ENCODE measurements at places on chromosomes 1 and 21. TPM values are rescaled to one million over a fixed set of nuclear protein-coding genes. Genes with fewer than 3 reads are reported as not detected.

DNA sequence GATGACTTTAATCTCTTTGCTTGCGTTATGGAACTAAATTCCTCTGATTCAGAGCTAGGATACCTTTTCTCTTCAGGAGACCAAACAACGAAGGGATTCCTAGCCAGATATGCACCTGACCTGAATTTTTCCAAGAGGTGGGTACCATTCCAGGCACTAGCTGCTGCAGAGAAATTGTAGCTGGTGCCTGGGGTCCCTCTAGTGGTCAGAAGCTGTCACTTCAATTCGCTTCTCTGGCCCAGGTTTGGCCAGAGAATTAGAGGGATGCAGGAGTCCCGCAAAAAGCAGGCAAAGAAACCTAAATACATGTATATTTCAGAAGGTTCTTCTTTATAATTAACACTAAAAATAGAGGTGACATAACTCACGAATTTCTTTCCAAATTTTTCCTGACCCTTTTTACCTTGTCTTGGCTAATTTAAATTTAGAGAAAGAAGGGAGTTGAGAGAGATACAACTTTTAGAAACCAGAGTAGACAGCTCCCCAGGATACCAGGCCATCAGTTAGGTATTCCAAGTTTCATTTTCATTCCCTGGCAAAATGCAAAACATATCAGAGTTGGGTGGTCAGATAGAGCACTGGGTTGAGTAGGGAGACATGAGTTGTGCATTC is 9.6 kb downstream of the ACKR1 start:
- no peak overlapping the region for H3K4me3 ChIP-seq
- no peak overlapping the region for H3K27ac ChIP-seq
- peaks cover 2% of the 10 kb centered on the region for H3K4me1 ChIP-seq
- H3K36me3 ChIP-seq, result no peaks in the 10 kb centered on the region
- H3K27me3 ChIP-seq, result no peaks in the 10 kb centered on the region

The DNALI1 gene
- 1.5 TPM for total RNA-seq

- H3K4me1 ChIP-seq, result peaks cover 9% of the 10 kb centered on the region
- H3K4me3 ChIP-seq, result no peak overlapping the region
- no peaks in the 10 kb centered on the region for H3K27me3 ChIP-seq
- no peak for DNase-seq
- no peaks in the 10 kb centered on the region for H3K36me3 ChIP-seq
These were observed 2.4 kb downstream of the CTPS1 start for GRCh38 chr1:40981691-40982448.

DNA sequence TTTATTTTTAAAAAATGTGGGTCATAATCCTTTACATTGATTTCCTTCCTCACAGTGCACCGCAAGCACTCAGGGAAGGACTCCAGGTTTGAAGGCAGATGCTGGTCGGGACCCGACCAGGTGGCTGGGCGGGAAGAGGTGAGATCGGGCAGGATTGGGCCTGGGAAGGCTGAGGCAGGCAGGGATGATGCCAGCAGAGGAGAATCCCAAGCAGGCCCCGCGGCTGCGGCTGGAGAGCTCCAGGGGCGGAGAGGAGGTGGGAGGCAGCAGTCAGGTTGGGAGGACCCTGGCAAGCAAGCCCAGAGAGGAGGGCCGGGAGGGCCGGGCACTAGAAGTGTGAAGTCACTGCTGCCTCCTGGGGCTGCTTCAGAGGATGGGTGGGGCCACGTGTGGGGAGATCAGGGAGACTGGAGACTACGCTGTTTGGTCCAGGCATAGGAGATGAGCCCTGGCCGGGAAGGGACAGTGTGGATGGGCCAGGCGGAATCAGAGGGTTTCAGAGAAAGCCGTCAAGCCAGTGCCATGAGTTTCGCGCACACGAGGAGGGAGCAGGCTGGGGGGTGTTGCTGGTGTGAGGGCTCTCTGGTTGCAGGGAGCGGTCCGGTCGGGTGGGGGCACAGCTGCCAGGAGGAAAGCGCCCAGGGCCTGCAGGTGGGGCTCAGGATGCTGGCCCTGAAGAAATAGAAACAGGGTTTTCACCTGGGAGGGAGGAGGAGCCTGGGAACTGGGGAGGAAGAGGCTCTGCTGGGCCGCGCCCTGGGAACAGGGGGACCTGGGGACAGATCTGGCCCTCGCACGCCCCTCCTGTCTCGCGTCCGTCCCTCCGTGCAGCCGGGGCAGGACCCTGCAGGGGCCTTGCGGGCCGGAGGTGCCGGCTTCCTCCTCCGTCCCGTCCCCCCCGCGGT is 888 bp upstream of the COL18A1 start:
- H3K36me3 ChIP-seq, result no peaks in the 10 kb centered on the region
- DNase-seq, result peak; percentile 71
- peak overlapping the region; percentile 68 for H3K4me3 ChIP-seq
- no peak overlapping the region for H3K27ac ChIP-seq

- no peak overlapping the region for H3K27ac ChIP-seq
- no peaks in the 10 kb centered on the region for H3K36me3 ChIP-seq
- peaks cover 2% of the 10 kb centered on the region for H3K27me3 ChIP-seq
- H3K4me1 ChIP-seq, result no peaks in the 10 kb centered on the region
These were observed 4.5 kb downstream of the TTC24 start for GRCh38 chr1:156583821-156584622.

GRCh38 chr1:25866288-25866687 is 7.0 kb upstream of the AUNIP start:
- no peaks in the 10 kb centered on the region for H3K27me3 ChIP-seq
- peaks cover 43% of the 10 kb centered on the region for H3K4me1 ChIP-seq
- no peak for DNase-seq
- H3K27ac ChIP-seq, result no peak overlapping the region
- H3K4me3 ChIP-seq, result no peak overlapping the region
- H3K36me3 ChIP-seq, result no peaks in the 10 kb centered on the region

The CFHR2 gene
- 153 TPM for total RNA-seq

The FAM229A gene
- 3.3 TPM for total RNA-seq

- no peaks in the 10 kb centered on the region for H3K36me3 ChIP-seq
- no peak overlapping the region for H3K27ac ChIP-seq
- H3K27me3 ChIP-seq, result no peaks in the 10 kb centered on the region
- no peak for DNase-seq
- no peak overlapping the region for H3K4me3 ChIP-seq
These were observed 25.3 kb upstream of the ZNF697 start for GRCh38 chr1:119673171-119673940.

The TFAP2E gene
- total RNA-seq, result 0.09 TPM

DNA sequence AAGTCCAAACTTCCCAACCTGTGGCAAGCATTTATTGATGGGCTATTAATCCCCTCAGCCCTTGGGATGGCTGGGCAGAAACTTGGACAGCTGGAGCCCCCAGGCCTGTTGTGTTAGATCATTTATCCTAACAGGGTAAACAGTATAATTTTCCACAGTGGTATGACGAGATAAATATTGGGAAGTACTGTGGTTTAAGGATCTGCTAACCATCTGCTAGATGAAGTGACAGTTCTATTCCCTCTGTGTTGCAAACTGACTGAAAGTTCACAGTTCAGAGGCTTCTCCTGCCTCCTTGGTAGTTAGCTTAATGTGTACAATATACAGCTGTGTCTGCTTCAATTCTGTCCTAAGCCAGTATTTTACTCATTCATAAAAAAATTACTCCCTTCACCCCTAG is 127.5 kb upstream of the CHODL start:
- no peaks in the 10 kb centered on the region for H3K4me1 ChIP-seq
- no peaks in the 10 kb centered on the region for H3K27me3 ChIP-seq
- H3K36me3 ChIP-seq, result no peaks in the 10 kb centered on the region
- H3K4me3 ChIP-seq, result no peak overlapping the region
- DNase-seq, result no peak
- no peak overlapping the region for H3K27ac ChIP-seq

- DNase-seq, result peak; percentile 54
- no peak within 1 kb of the TSS for H3K4me3 ChIP-seq
- no peak within 1 kb of the TSS for H3K27ac ChIP-seq
- H3K27me3 ChIP-seq, result no peaks in the 10 kb centered on the region
These were observed at the start of gene C1orf210 for GRCh38 chr1:43285269-43285990. Gene C1orf210 (minus strand): TSS chr1:43285581. CDS start chr1:43283270, 2,311 bp downstream.

- no peak overlapping the region for H3K4me3 ChIP-seq
- H3K4me1 ChIP-seq, result no peaks in the 10 kb centered on the region
- H3K36me3 ChIP-seq, result no peaks in the 10 kb centered on the region
- H3K27ac ChIP-seq, result no peak overlapping the region
- DNase-seq, result no peak
These were observed 54.5 kb downstream of the EXO1 start for GRCh38 chr1:241902391-241903065.

DNA sequence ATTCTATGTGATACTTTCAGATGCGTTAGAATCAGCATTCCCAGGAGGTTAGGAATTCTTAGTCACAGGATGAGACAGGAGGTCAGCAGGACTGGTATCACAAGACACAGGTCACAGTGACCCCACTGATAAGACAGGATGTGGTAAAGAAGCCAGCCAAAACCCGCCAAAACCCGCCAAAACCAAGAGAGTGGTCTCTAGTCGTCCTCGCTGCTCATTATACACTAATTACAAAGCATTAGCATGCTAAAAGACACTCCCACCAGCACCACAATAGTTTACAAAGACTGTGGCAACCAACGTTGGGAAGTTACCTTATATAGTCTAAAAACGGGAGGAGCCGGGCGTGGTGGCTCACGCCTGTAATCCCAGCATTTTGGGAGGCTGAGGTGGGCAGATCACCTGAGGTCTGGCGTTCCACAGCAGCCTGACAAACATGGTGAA is 13.9 kb upstream of the ACTA1 start:
- H3K27me3 ChIP-seq, result no peaks in the 10 kb centered on the region
- peaks cover 17% of the 10 kb centered on the region for H3K36me3 ChIP-seq
- H3K4me1 ChIP-seq, result no peaks in the 10 kb centered on the region
- no peak overlapping the region for H3K4me3 ChIP-seq
- DNase-seq, result no peak
- no peak overlapping the region for H3K27ac ChIP-seq

The TRIM17 gene
- total RNA-seq, result 0.08 TPM

The SPRR1B gene
- total RNA-seq, result not detected

The LAMC1 gene
- total RNA-seq, result 35.1 TPM

DNA sequence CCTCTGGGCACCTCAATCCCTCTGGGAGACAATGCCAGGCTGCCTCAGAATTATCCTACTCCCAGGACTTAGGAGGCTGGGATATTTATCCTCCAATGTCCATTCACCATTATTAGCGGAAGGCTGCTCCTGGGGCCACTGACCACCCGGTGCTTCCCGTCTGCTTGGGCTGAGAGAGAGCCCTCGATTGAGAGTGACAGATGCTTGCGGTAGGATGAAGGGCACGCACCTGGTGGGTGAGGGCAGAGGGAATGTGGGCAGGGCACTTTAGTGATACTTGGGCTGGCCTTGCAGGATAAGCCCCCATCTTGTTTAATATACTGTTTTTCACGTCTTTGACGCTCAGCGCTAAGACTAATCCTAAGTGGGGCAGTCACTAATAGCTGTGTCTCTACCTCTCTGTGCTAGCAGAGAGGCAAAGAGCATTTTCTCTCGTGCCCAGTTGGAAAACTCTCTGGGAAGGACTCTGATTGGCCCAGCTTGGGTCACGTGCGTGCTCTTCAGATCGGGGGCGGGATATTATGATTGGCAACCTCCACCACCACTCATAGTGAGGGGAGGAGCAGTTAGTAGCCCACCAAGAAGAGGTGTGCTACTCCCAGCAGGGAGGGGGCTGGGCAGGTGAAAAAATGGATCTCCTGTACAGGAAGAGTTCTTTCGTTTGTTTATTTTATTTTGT is 10.6 kb upstream of the PARS2 start:
- no peak for DNase-seq
- H3K4me1 ChIP-seq, result no peaks in the 10 kb centered on the region
- no peaks in the 10 kb centered on the region for H3K36me3 ChIP-seq
- no peak overlapping the region for H3K4me3 ChIP-seq
- no peak overlapping the region for H3K27ac ChIP-seq
- no peaks in the 10 kb centered on the region for H3K27me3 ChIP-seq

DNA sequence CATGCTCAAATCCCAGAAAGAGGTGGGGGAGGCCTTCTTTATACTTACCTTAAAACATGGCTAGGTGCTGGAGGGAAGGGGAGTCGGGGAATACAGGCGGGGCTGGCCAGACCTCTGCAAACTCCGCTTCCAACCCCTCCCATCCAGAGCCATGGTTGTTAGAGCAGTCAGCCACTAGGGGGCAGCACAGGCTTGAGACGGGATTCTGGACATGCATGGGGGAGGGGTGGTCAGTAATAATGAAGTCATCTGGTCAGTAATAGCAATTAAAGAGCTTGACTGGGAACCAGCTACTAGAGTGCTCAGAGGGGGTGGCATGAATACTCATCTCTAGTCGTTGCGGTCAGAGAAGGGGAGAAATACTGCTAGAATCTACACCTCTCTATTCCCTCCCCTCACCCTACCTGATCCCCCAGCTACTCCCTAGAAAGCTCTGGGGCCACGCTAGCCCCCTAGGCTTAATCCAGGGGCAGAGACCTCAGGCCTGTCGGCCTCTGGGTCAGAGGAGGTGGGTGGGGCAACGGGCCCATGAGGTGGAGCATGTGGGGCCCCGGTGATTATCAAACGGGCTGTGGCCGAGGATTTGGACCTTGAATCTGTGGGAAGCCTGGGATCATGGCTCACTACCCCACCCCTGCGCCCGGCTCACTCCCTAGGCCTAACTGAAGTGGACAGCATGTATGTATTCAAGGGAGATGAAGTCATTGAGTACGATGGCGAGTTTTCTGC is 2.9 kb downstream of the CASQ1 start:
- peak; percentile 89 for DNase-seq
- H3K27me3 ChIP-seq, result no peaks in the 10 kb centered on the region
- no peak overlapping the region for H3K27ac ChIP-seq
- H3K4me1 ChIP-seq, result peaks cover 5% of the 10 kb centered on the region
- no peak overlapping the region for H3K4me3 ChIP-seq

DNA sequence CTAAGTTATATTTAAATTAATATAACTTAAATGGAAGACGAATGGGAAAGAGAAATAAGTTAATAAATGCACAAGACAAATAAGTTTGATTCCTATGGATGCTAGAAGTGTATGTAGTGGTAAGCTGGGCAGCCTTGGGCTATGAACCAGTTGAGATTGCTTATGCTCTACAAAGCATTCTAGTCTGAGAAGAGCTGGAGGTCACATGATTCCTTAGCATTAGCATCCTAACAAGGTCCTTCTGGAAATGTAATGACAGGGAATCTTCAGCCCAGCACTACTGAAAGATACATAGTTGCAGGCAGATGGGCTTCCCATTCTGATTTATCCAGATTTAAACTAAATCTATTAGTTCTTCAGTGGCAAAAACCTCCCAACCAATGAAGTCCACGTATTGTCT is 102.3 kb upstream of the ESRRG start:
- H3K36me3 ChIP-seq, result no peaks in the 10 kb centered on the region
- H3K27ac ChIP-seq, result no peak overlapping the region
- H3K4me3 ChIP-seq, result no peak overlapping the region

GRCh38 chr21:43741423-43742096 is 22.6 kb downstream of the PDXK start:
- H3K27ac ChIP-seq, result no peak overlapping the region
- peaks cover 19% of the 10 kb centered on the region for H3K4me1 ChIP-seq
- H3K4me3 ChIP-seq, result no peak overlapping the region
- no peaks in the 10 kb centered on the region for H3K27me3 ChIP-seq
- no peak for DNase-seq
